ENCODE measurements at places on chromosomes 13 and 19.

GRCh38 chr19:14006766-14007562, 844 bp upstream of the RFX1 start:
- no peak for DNase-seq

- no peak for DNase-seq
These were observed 14.5 kb upstream of the TPP2 start for GRCh38 chr13:102582256-102582655.

GRCh38 chr19:14085309-14085995, at the start of gene C19orf67:
TSS of gene C19orf67 (minus strand) at chr19:14085783. CDS start at chr19:14085627, 156 bp downstream.
- DNase-seq, result no peak

GRCh38 chr13:34364633-34365032, 546.7 kb downstream of the RFC3 start:
- DNase-seq, result no peak

GRCh38 chr19:55681131-55682092, 6.4 kb downstream of the EPN1 start:
- DNase-seq, result no peak

- DNase-seq, result peak; percentile 21
These were observed 2.4 kb upstream of the FPR1 start for GRCh38 chr19:51754109-51754508.

- DNase-seq, result no peak
These were observed 192.6 kb downstream of the MAB21L1 start for GRCh38 chr13:35283856-35284255.

DNA sequence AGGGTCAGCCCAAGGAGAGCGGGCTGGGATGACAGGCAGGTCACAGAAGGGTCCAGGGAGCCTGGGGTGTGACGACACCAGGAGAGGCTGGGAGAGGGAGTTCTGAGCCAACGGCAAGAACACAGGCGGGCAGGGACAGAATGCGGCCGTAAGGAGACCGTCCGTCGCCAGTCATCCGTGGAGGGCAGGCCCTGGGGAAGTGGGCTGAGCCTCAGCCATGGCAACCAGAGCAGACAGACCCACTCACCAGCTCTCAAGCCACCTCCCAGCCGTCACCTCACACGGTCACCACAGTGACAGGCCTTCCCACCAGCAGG, 3.7 kb upstream of the TMEM86B start:
- DNase-seq, result no peak

- DNase-seq, result no peak
These were observed 31.8 kb upstream of the ADGRE5 start for GRCh38 chr19:14349426-14349825.

GRCh38 chr13:45545686-45546409, 69.7 kb downstream of the ERICH6B start:
- DNase-seq, result no peak

- no peak for DNase-seq
These were observed 104.6 kb upstream of the ZNF98 start for GRCh38 chr19:22526661-22527272.

- no peak for DNase-seq
These were observed 476 bp downstream of the C2CD4C start for GRCh38 chr19:408441-408901.

DNA sequence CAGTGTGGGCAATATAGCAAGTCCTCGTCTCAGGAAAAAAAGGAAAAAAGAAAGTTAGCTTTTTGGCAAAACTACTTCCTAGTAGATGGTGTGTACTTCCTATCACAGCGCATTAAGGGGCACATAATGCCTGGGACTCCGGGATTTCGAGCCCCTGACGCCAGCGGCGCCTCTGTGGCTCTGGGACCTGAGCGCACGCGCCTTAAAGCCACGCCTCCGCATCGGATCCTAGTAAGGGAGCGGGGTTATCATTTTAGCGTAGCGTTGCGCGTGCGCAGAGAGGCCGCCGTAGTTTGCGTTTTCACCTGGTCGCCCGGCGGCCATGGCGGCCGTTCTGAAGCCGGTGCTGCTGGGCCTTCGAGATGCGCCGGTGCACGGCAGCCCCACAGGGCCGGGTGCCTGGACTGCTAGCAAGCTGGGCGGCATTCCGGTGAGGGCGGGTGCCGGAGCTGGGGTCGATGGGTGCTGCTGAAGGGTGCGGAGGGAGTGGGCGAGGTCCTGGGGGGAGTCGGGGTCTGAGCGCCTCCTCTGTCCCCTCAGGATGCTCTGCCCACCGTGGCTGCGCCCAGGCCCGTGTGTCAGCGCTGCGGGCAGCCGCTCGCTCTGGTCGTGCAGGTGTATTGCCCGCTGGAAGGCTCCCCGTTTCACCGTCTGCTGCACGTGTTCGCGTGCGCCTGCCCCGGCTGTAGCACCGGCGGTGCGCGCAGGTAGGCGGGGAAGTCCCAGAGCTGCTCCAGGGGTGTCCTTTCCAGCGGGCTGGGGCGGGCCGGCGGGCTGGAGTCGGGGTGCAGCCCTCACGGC, at the start of gene PDCD2L:
TSS of gene PDCD2L (plus strand) at position 291 of the 801 bp plus-strand sequence. CDS start at position 323, 32 bp downstream.
- peak; percentile 81 for DNase-seq

- DNase-seq, result peak; percentile 83
These were observed 12.5 kb upstream of the CFAP97D2 start for GRCh38 chr13:114166381-114167131.

DNA sequence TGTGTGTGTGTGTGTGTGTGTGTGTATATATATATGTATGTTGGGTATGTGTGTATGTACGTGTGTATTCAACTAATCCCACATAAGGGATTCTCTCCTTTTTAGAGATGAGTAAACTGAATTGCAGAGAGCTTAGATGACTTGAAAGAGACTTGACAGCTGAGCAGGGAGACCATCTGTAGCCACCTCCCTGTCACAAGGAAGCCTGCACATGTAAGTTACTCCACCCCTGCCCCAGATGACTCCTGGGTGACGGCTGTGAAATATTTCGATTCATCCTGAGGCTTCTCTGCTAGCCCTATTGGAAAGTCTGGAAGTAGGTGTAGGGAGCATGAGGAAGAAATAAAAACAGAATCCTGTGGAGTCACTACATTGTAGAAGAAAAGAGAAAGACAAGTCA, 480.4 kb downstream of the FOXO1 start:
- no peak for DNase-seq

GRCh38 chr13:23547000-23547590, 23.1 kb upstream of the TNFRSF19 start:
- no peak for DNase-seq

DNA sequence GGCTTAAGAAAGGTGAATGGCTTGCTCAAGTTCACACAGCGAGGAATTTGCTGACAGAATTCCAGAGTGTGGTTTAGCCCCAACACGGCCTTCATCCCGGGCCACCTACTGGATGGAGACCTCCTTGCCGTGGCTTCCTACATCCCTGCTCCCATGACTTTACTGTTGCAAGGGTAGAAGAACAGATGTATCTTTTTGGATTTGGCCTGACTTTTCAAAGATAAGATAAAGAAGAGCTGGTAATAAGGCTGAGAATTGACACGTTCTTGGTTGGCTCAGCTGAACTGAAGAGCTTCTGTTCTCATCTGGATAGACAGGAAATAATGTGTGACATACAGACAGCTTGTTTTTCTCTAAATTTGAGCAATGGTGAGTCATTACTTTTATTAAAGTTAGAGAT, 113.1 kb downstream of the KLF5 start:
- no peak for DNase-seq

- no peak for DNase-seq
These were observed 162.0 kb downstream of the EFNB2 start for GRCh38 chr13:106373304-106373988.

- DNase-seq, result no peak
These were observed 92.2 kb downstream of the TSHZ3 start for GRCh38 chr19:31257025-31257424.

GRCh38 chr19:48511800-48512503, at the start of gene LMTK3:
TSS of gene LMTK3 (minus strand) at chr19:48511835. CDS start at chr19:48511576, 259 bp downstream.
- peak; percentile 96 for DNase-seq

- no peak for DNase-seq
These were observed 121.2 kb downstream of the PDS5B start for GRCh38 chr13:32707471-32707870.

- DNase-seq, result no peak
These were observed 51.5 kb downstream of the KDM4B start for GRCh38 chr19:5020368-5020767.

GRCh38 chr13:89550938-89551337, 1796.5 kb upstream of the MIR17HG start:
- DNase-seq, result no peak

GRCh38 chr13:26721251-26722121, 39.1 kb downstream of the GPR12 start:
- no peak for DNase-seq

- DNase-seq, result no peak
These were observed 22.5 kb upstream of the VSTM2B start for GRCh38 chr19:29503140-29503758.

DNA sequence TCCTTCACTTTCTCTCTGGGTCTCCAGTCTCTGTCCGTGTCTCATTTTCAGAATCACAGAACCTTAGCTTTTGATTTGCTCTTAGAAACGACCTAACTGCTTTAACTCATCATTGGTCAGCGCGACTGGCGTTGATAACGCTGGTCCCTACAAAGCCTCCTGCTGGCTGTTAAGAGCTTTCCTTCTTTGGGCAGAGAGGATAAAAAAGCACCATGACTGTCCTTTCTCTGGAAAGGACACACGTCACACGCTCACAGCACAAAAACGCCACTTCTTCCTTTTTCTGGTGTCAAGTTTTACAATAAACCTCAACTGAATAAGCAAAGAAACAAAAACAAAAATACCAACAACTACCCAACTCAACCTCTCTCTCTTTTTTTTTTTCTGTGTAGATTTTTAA, 1.7 kb upstream of the KLK12 start:
- no peak for DNase-seq

- DNase-seq, result no peak
These were observed 540 bp upstream of the ZFP36 start for GRCh38 chr19:39405958-39406655.

- no peak for DNase-seq
These were observed 88.3 kb upstream of the PCDH9 start for GRCh38 chr13:67318398-67318797.

GRCh38 chr19:45508861-45509691, 1.8 kb downstream of the VASP start:
- no peak for DNase-seq

DNA sequence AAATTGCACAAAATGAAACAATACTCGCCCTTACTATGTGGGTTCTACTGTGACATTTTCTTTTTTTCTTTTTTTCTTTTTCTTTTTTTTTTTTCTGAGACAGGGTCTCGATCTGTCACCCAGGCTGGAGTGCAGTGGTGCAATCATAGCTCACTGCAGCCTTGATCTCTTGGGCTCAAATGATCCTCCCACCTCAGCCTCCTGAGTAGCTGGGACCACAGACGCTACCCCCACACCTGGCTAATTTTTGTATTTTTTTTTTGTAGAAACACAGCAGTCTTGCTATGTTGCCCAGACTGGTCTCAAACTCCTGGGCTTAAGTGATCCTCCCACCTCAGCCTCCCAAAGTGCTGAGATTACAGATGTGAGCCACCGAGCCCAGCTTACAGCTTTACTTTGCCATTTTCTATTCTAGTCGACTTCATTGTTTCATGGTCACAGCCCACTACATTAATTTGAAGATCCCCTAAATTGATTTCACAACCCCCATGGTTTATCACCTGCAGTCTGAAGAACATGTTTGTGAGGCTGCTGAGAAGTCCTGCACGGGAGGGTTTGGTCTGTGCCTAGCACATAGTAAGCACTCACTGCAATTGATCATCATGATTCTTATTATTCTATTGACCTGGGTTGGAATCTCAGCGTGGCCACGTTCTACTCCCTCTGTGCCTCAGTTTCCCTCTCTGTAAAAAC, 3.8 kb downstream of the BCL3 start:
- DNase-seq, result no peak

DNA sequence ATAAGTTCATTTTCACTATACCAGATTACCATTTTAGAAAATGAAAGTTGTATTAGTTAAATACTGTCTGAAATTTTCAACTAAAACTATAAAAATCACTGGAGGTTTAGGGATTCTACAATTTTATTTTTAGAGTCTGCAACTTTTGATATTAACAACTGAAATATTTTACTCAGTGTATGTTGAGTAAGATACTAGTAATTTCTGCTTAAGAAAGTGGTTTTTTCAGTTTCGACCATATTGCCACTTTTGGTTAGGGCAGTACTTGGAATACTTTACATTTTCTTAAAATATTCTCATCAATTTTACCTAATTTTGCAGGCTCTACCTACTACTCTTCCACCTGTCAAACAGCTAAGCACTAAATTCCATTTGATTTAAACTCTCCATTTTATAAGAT, 59.6 kb downstream of the KCNRG start:
- DNase-seq, result no peak

GRCh38 chr13:35741657-35742056, 265.2 kb upstream of the MAB21L1 start:
- DNase-seq, result no peak

DNA sequence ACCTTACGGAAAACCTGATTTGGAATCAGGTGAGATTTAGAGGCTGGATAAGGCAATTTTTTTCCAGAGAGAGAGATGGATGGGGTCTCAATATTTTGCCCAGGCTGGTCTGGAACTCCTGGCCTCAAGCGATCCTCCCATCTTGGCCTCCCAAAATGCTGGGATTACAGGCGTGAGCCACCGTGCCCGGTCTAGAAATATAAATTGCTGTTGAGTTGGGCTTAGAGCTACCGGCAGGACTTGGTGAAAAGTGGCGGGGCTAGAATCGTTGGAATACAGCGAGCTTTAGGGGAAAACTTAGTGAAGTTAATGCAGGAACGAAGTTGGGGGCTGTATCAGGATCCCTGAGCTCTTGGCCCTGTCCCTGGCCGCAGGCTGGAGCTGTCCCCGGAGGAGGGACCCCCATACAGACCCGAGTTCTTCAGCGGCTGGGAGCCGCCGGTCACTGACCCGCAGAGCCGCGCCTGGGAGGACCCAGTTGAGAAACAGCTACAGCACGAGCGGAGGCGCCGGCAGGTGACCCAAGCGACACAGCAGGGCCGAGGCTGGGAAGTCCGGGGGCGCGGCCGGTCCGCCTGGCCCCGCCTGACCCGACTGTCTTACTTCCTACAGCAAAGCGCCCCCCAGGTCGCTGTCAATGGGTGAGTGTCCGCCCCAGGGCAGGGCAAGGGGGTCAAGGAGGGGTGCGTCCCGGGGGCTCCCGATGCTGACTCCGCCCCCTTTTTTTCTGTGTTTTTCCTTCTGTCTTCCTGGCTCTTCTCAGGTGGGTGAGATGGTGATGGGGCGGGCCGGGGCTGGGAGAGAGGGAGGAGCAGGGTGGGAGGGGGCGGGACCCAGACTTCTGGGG, 7.6 kb downstream of the EPS8L1 start:
- DNase-seq, result no peak

DNA sequence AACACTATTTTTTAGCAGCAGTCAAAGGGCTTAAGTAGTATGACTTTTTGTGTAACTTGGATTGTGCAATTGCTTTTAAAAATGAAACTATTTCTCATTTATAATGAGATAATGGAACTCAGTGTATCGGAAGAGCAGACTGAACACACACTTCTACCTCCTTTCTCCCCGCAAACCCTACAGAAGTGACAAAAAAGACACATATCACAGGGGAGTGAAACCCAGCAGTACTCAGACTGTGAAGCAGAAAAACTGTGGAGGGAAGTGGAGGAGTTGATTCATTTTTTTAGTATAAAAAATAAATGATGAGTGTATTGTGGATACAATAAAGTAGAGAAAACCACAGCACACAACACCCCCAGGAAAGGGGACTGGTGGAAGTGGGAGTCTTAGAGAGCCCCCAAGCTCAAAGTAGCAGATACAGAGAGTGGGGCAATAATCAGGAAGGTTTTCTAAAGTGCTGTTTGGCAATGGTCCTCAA, 9.7 kb downstream of the LPAR6 start:
- DNase-seq, result no peak

GRCh38 chr13:106649495-106649894, 81.6 kb upstream of the ARGLU1 start:
- DNase-seq, result no peak
